SJSA1 (cell line): ENCODE measurements at places on chromosomes 11 and 22. TPM values are rescaled to one million over a fixed set of nuclear protein-coding genes. Genes with fewer than 3 reads are reported as not detected.

The CALCB gene
- total RNA-seq: not detected in 2 replicates

DNA sequence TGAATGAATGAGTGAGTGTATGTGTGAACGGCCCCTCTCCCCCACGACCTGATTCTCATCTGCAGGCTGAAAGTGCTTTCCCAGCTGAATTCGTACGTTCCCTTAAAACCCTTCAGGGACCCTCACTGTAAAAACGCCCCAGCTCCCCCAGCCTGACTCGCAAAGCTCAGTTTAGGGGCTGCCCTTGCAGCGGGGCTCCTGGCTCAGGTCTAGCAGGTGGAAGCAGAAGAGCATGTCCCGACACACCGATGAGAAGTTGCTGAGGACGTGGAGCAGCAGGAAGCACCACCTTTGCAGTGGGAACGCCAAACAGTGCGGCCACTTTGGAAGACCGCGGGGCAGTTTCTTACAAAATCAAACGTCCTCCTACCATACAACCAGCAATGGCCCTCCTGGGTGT, 3.6 kb upstream of the MRPL23 start:
- peak; percentile 37 for DNase-seq

DNA sequence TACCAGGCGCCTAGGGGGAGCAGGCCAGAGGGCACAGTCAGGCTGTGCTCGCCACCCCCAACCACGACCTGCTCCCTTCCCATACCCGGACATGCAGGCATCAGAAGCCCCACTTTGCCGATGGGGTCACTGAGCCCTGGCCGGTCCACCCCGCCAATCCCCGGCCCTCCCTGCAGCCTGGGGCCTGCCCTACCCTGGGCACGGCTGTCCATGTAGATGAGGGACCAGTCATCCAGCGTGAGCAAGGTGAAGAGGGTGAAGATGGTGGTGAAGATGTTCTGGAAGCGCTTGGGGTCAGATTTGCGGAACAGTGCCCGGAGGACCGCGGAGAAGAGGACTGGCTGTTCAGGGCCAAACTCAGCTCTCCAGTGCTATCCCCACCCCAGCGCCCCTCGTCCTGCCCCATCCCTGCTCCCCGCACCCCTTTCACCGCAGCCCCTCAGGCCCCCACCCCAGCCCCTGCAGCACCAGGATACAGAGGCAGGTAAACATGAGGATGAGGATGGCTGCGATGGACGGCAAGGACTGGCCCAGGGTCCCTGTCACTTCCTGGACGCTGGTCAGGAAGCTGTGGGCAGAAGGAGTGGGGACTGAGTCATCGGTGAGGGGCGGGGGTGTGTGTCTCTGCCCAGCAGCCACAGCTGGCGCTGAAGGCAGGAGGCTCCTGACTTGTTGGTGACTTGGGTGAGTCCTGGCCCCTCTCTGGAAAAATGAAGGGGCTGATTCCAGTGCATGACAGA, 5.5 kb downstream of the CATSPER1 start:
- peak; percentile 98 for DNase-seq

- DNase-seq: peak; percentile 75
Observed at GRCh38 chr22:40036591-40037225, 42.0 kb downstream of the FAM83F start.

- no peak for DNase-seq
Observed at GRCh38 chr11:115963156-115963555, 458.9 kb upstream of the CADM1 start.

GRCh38 chr11:61732705-61733104, 19.7 kb upstream of the MYRF start:
- DNase-seq: no peak

The PATE2 gene
- 0.50 TPM in 1 of 2 replicates, not detected in the other for total RNA-seq

DNA sequence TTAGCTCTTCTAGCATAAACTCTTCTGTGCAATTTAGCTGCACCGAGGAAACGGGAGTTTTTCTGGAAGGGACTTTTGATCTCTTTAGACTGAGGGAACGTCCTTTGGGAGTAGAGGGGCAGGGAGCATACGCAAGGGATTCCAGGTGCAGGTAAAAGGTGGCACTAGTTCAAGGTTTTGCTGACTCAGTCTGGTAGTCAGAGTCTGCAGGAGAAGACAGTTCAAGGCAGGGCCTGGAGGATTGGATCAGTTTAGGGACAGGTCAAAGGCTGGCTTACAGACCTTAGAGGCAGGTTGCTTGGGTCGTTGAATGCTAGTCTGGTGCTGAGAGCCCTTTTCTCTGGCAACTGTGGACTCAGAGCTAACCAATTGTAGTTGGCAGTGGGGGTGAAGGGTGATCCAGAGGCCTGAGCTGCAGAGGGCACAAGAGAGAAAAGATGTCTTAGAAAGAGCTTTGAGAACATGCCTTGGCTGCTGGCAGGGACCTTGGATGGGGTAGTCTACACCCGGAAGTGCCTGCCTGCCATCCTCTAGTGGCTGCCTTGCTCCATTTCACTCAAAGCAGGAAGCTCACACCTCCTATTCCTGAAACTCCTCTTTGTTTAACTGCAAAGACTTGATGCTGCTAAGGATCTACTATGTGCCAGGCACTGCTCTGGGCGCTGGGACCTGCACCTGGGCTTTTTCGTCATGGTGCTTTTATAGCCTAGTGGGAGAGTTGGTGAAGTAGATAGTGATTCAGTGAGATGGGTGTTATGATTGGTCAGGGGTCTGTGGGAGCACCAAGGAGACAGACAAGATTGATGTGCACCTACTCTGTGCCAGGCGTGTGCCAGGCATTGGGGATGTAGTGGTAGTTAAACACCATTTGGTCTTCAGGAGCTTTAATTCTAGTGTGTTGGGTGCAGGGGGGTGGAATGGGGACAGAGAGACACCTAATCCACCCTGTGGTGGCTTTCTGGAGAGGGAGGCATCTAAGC, 17.1 kb downstream of the MIAT start:
- DNase-seq: no peak

GRCh38 chr11:12271826-12272366, 105.5 kb upstream of the PARVA start:
- no peak for DNase-seq

The SPI1 gene
- total RNA-seq: not detected in 2 replicates

DNA sequence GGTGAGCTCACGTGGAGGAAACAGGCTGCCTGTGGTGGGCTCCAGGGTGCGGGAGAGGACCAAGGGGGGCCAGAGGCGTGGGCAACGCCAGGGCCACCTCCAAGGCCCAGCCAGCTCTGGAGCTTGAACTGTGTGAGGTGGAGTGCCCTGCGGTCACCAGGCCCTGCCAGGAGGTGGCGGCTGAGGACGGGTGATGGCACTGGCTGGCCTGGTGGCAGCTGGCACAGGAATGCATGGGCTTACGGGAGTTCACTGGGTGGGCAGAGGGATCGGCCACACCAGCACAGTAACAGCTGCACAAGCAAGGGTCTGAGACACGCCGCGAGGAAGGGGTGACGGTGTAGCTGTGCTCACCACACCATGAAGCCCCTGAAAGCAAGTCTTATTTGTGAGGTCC, 15.8 kb downstream of the TOLLIP start:
- peak; percentile 9 for DNase-seq

The OR6T1 gene
- total RNA-seq: not detected in 2 replicates

The HSD17B12 gene
- total RNA-seq: 76.9 and 96.9 TPM in 2 replicates

- peak; percentile 45 for DNase-seq
Observed at GRCh38 chr11:64850979-64851567, 6.6 kb upstream of the CDC42BPG start.

The PLXNB2 gene
- 45.9 and 61.7 TPM in 2 replicates for total RNA-seq

GRCh38 chr11:13776134-13776815, 107.8 kb downstream of the FAR1 start:
- no peak for DNase-seq
